ENCODE measurements at places on chromosomes 3 and 15.

- H3K4me3 ChIP-seq, result no peak overlapping the region
- no peak for DNase-seq
- no peak overlapping the region for H3K27ac ChIP-seq
- H3K4me1 ChIP-seq, result peaks cover 2% of the 10 kb centered on the region
- no peaks in the 10 kb centered on the region for H3K27me3 ChIP-seq
- H3K36me3 ChIP-seq, result no peaks in the 10 kb centered on the region
These were observed 62.4 kb upstream of the DAZL start for GRCh38 chr3:16667633-16668032.

DNA sequence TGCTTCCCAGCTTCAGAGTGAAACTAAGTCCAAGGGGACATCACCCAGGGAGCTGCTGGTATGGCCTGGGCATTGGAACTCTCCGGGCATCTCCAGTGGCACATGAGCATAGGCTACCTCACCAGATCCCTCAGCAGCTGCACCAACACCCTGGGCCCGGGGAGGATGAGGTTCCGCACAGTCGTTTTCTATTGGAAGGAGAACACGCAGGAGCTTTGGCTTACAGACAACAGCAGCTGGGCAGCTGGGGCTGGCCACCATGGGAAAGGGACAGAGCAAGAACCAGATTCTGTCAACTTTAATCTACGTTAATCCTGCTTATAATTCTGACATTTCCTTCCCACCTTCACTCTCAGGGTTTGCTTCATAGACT is 65.5 kb downstream of the MYO1E start:
- no peak overlapping the region for H3K4me3 ChIP-seq
- H3K4me1 ChIP-seq, result peaks cover 23% of the 10 kb centered on the region
- H3K27ac ChIP-seq, result no peak overlapping the region
- peaks cover 6% of the 10 kb centered on the region for H3K36me3 ChIP-seq
- no peaks in the 10 kb centered on the region for H3K27me3 ChIP-seq
- DNase-seq, result no peak

GRCh38 chr15:22956257-22956977 is 23.8 kb downstream of the CYFIP1 start:
- peak; percentile 28 for DNase-seq
- H3K27ac ChIP-seq, result no peak overlapping the region
- H3K27me3 ChIP-seq, result no peaks in the 10 kb centered on the region
- H3K36me3 ChIP-seq, result peaks cover 22% of the 10 kb centered on the region

DNA sequence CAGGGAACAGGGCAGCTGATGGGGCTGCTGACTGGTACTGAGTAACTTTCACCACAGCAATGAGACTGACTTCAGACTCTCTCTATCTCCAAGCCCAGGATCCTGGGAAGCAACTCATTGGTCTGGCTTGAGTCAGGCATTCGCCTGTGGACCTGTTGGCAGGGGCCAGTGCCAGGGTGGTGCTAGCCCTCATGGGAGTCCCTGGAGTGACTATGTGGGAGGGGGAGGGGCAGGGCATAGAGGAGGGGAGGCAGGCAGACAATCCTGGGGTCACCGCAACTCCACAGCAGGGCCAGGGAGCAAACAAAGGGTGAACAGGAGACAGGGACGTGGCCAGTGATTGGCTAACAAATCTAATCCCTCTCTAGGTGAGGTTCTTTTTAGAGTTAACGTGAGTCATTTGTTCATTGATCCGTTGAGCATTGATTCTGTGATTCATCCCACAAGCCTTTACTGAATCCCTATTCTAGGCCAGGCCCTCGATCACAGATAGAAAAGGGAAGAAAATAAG is 71.8 kb downstream of the CEMIP start:
- peak overlapping the region; percentile 36 for H3K27ac ChIP-seq
- DNase-seq, result no peak
- H3K36me3 ChIP-seq, result peaks cover 4% of the 10 kb centered on the region
- H3K27me3 ChIP-seq, result peaks cover 5% of the 10 kb centered on the region
- no peak overlapping the region for H3K4me3 ChIP-seq

GRCh38 chr15:79900087-79900486 is 3.3 kb upstream of the MTHFS start:
- no peak overlapping the region for H3K27ac ChIP-seq
- DNase-seq, result no peak
- H3K4me1 ChIP-seq, result no peaks in the 10 kb centered on the region
- no peak overlapping the region for H3K4me3 ChIP-seq

- peaks cover 8% of the 10 kb centered on the region for H3K4me1 ChIP-seq
- H3K27me3 ChIP-seq, result no peaks in the 10 kb centered on the region
- H3K36me3 ChIP-seq, result no peaks in the 10 kb centered on the region
- H3K27ac ChIP-seq, result no peak overlapping the region
- peak overlapping the region; percentile 49 for H3K4me3 ChIP-seq
These were observed 172.0 kb downstream of the STT3B start for GRCh38 chr3:31704591-31705179.

DNA sequence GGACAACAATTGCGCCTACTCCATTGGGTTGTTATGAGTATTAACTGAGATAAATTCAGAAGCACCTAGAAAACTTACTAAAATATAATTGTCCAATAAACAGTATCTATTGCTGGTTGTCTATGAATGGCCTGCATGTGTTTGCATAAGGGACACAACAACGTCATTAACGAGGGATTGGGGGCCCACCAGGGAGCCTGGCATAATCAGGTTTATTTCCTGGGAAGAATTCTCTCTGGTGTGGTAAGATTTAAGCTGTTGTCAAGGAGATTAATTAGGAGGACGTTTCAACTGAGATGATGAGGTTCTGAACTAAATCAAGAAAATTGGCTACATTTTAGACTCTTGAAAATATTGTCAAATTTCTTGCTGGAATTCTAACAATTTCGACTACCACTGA is 176.1 kb upstream of the CDIN1 start:
- H3K27me3 ChIP-seq, result no peaks in the 10 kb centered on the region
- DNase-seq, result no peak
- no peak overlapping the region for H3K4me3 ChIP-seq
- no peak overlapping the region for H3K27ac ChIP-seq
- H3K36me3 ChIP-seq, result no peaks in the 10 kb centered on the region

- H3K27ac ChIP-seq, result no peak overlapping the region
- H3K4me1 ChIP-seq, result peaks cover 4% of the 10 kb centered on the region
- H3K27me3 ChIP-seq, result no peaks in the 10 kb centered on the region
- no peak for DNase-seq
These were observed 11.8 kb downstream of the ST6GAL1 start for GRCh38 chr3:186942168-186942567.

GRCh38 chr3:18386274-18386890 is 38.8 kb downstream of the SATB1 start:
- H3K4me3 ChIP-seq, result no peak overlapping the region
- H3K27ac ChIP-seq, result no peak overlapping the region
- no peaks in the 10 kb centered on the region for H3K4me1 ChIP-seq
- H3K36me3 ChIP-seq, result peaks cover 9% of the 10 kb centered on the region

GRCh38 chr3:112437146-112438022 is 61.9 kb downstream of the BTLA start:
- no peaks in the 10 kb centered on the region for H3K36me3 ChIP-seq
- no peaks in the 10 kb centered on the region for H3K27me3 ChIP-seq
- no peak overlapping the region for H3K27ac ChIP-seq
- H3K4me3 ChIP-seq, result no peak overlapping the region
- H3K4me1 ChIP-seq, result no peaks in the 10 kb centered on the region

DNA sequence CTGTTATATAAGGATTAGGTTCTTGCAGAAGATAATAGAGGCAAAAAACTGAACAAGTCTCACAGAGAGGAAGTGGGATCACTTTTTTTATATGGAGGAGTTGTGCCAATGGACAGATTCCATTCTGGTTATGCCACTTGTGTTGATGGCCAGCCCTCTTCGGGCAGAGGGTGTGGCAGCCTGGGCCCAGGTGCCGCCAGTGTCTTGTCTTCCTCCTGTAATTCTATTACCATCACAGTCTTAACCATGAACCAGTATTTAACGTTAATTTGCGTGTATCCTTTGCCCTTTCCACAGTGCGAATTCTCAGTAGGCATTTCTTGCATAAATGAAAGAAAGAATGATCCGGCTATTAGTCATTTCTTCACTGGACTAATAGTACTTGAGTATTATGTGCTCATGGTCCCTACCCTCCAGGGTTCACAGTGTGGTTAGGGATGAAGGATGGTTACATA is 7.0 kb upstream of the USP4 start:
- peaks cover 9% of the 10 kb centered on the region for H3K4me1 ChIP-seq
- DNase-seq, result peak; percentile 34
- H3K4me3 ChIP-seq, result no peak overlapping the region
- no peaks in the 10 kb centered on the region for H3K36me3 ChIP-seq

- peaks cover 10% of the 10 kb centered on the region for H3K4me1 ChIP-seq
- no peak for DNase-seq
- H3K4me3 ChIP-seq, result no peak overlapping the region
- H3K36me3 ChIP-seq, result no peaks in the 10 kb centered on the region
These were observed 1.9 kb downstream of the RAF1 start for GRCh38 chr3:12661926-12662592.

DNA sequence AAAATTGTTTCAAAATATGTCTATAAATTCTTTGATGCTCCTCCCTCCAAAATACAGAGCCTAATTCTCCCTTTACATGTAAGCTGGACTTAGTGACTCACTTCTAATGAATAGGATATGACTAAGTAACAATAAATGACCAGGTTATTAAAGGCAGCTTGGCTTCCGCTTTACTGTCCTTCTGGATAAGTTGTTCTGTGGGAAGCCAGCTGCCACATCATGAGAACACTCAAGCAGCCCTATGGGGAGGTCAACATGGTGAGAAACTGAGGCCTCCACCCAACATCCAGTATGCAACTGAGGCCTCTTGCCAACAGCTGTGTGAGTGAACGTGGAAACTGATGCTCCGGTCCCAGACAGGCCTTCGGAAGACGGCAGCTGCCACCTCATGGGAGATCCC is 247.3 kb upstream of the CHRM5 start:
- H3K27me3 ChIP-seq, result no peaks in the 10 kb centered on the region
- H3K4me3 ChIP-seq, result no peak overlapping the region
- peaks cover 7% of the 10 kb centered on the region for H3K36me3 ChIP-seq
- DNase-seq, result peak; percentile 69
- peaks cover 6% of the 10 kb centered on the region for H3K4me1 ChIP-seq

DNA sequence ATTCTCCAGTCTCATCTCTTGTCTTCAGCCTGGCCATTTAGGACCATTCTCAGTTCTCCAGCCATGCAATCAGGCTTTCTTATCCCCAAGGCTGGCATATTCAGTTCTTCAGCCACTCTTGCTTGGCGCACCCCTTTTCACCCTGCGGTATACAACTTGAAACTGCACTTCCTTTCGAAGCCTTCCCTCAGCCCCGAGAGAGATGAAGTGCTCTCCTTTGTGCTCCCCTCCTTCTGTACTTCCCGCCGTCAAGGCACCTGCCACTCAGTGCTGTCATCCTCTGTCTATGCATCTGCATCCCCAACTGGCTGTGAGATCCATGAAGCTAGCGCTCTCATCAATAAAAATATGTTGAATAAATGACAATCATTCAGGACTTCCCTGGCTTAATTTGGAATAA is 45.7 kb downstream of the MORC1 start:
- peaks cover 4% of the 10 kb centered on the region for H3K27me3 ChIP-seq
- H3K27ac ChIP-seq, result no peak overlapping the region
- no peak for DNase-seq
- no peaks in the 10 kb centered on the region for H3K4me1 ChIP-seq
- no peak overlapping the region for H3K4me3 ChIP-seq
- no peaks in the 10 kb centered on the region for H3K36me3 ChIP-seq

DNA sequence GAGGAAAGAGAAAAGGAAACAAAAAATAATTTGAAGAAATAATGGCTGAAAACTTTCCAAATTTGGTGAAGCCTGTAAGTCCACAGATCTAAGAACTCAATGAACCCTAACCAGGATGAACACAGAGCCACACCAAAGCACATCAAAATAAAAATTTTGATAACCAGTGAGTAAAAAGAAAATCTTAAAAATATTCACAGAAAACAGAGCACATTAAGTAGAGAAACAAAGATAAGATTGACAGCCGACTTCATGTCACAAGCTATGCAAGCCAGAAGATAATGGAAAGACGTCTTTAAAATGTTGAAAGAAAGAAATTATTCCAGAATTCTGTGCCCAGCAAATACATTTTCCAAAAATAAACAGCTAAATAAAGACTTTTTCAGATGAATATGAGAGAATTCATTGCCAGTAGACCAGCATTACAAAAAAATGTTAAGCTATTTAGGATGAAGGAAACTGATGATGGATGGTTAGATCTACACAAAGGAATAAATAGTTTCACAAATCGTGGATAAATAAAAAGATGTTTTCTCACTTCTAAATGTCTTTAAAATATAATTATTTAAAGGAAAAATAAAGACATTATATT is 140.2 kb upstream of the SKOR1 start:
- H3K4me1 ChIP-seq, result no peaks in the 10 kb centered on the region
- H3K27me3 ChIP-seq, result no peaks in the 10 kb centered on the region
- DNase-seq, result peak; percentile 59
- H3K27ac ChIP-seq, result no peak overlapping the region
- H3K36me3 ChIP-seq, result peaks cover 17% of the 10 kb centered on the region

GRCh38 chr3:43867436-43868072 is 176.8 kb downstream of the ABHD5 start:
- DNase-seq, result peak; percentile 56
- H3K4me3 ChIP-seq, result no peak overlapping the region
- H3K27ac ChIP-seq, result peak overlapping the region; percentile 93
- peaks cover 47% of the 10 kb centered on the region for H3K4me1 ChIP-seq

DNA sequence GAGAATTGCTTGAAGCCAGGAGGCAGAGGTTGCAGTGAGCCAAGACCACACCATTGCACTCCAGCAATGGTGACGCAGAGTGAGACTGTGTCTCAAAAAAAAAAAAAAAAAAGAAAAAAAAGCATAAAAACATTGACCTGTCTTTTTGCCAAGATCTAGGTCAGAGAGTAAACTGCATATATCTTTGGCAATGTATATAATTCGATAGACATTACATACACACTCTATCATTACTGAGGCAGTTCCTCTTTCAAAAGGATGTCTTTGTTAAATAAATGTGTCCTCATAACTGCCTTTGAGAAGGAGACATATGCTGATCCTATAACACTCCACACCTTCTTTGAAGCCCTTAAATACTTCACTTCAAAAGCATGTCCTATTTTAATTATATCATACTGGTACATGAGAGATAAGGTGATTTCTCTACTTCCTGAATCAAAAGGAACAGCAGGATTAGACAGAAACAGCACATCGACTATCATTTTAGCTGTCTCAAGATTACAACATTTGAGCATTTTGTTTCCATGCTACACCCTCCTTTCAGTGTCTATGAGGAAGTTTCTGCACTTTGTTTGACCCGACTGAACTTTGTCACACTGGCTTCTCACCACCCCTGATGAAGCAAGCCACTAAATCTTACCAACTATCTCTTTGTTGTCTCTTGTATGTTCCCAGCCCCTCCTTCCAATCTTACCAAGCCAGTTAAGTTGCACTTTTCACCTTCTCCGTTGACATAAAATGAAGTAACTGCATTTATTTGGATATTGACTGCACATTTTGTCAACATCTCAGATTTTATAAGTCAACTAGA is 335.8 kb downstream of the MECOM start:
- no peak for DNase-seq
- H3K36me3 ChIP-seq, result no peaks in the 10 kb centered on the region
- H3K4me1 ChIP-seq, result no peaks in the 10 kb centered on the region
- no peaks in the 10 kb centered on the region for H3K27me3 ChIP-seq
- no peak overlapping the region for H3K27ac ChIP-seq
- H3K4me3 ChIP-seq, result no peak overlapping the region

GRCh38 chr3:139827833-139828232 is 107.2 kb upstream of the CLSTN2 start:
- no peak for DNase-seq
- H3K36me3 ChIP-seq, result no peaks in the 10 kb centered on the region
- H3K27ac ChIP-seq, result no peak overlapping the region
- no peak overlapping the region for H3K4me3 ChIP-seq
- H3K27me3 ChIP-seq, result peaks cover 13% of the 10 kb centered on the region

GRCh38 chr3:35201211-35201610 is 438.1 kb upstream of the ARPP21 start:
- no peaks in the 10 kb centered on the region for H3K4me1 ChIP-seq
- no peak for DNase-seq
- no peaks in the 10 kb centered on the region for H3K36me3 ChIP-seq
- H3K27ac ChIP-seq, result no peak overlapping the region
- H3K4me3 ChIP-seq, result no peak overlapping the region
